Foreskin fibroblast (primary cell): ENCODE measurements at places on chromosomes 7 and 10.

GRCh38 chr10:30456266-30456665 is 22.3 kb downstream of the MAP3K8 start:
- DNase-seq = no peak

DNA sequence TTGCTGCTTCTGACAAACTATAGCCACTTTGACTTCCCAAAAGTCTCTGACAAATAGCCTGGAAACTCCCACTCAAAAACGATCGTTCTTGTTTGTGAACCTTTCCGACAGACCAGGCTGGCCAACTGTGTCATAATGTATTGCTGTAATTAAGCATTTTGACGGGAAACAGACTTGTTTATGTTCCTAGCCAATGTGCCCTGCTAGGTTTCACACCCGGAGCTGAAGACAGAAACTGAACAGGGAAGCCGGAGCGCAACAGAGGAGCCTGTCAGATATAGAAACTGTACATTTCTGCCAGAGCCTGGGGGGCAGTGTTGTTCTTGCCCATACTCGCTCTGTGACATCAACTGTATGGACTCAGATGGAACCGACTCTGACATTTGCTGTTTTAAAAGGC is 55.3 kb upstream of the C7orf33 start:
- DNase-seq = no peak

DNA sequence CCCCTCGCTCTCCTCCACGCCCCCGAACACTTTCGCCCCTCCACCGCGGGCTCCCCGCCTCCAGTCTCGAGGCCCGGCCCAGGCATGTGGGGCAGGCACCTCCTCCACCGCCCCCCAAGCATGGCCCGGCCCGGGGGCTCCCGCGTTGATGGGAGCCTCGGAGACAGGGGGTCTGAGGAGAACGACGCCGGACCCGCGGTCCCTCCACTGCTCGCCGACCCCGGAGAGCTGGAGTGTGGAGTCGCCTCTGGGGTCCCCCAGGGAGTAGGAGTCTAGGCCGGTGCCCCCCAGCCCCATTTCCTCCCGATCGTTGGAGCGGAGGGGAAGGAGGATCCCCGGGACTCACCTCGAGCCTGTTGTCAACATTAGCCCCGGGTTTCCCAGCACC is 206 bp downstream of the UPF2 start:
- DNase-seq = peak; percentile 12

GRCh38 chr7:77415476-77415822 is 700 bp downstream of the GSAP start:
- DNase-seq = peak; percentile 35

DNA sequence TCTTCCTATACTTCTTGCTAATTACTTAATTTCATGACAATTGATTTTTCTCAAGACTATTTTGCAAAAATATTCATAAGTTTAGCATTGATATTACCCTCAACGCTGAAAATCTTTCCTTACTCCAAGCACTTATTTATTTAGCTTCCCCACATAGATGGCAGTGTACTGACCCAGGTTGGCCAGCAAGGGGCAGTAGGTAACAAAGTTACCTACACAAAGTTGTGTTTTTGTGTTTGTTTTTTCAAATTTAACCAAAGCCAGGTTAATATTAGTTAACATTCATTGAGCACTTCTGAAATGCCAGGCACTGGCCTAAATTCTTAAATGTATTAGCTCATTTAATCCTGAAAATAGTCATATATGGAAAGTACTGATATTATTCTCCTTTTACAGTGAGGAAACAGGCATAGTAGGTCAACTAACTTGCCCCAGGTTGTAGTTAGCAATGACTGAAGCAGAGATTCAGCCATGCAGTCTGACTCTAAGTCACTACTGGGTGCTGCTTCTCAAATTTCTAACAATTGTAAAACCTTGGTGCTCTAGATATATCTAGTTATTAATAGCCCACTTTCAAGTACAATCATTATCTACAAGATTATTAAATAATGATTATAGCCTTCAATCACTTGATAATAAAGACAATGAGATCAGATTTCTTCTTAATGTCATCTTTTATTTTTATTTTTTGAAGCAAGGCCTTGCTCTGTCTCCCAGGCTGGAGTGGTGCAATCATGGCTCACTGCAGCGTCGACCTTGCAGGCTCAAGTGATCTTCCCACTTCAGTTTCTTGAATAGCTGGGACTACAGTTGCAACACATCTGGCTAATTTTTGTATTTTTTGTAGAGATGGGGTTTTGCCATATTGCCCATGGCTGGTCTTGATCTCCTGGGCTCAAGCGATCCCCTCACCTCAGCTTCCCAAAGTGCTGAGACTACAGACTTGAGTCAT is 5.8 kb upstream of the GGCT start:
- DNase-seq = peak; percentile 66
